ENCODE measurements at places on chromosomes 4 and X.
A peak's percentile ranks its signal among the peaks of the same experiment; 100 is the strongest.

DNA sequence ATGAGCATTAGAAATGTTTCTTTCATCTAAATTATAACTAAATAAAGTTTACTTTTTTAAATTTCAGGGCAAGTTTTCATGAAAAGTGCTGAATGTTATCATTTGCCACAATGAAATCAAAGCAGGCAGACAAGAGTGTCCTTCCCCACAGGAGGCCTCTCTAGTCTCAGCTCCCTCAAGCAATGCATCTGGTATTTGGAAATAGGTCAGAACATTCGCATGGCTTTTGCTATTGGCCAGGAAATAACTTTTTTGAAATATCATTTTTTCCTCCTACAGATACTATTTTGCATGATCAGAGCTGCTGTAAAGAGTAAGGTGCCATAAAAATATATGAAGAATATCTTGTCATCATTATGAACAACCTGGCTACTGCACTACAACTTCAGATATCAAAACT, 41.1 kb downstream of the MAD2L1 start:
- DNase-seq = peak; percentile 24

DNA sequence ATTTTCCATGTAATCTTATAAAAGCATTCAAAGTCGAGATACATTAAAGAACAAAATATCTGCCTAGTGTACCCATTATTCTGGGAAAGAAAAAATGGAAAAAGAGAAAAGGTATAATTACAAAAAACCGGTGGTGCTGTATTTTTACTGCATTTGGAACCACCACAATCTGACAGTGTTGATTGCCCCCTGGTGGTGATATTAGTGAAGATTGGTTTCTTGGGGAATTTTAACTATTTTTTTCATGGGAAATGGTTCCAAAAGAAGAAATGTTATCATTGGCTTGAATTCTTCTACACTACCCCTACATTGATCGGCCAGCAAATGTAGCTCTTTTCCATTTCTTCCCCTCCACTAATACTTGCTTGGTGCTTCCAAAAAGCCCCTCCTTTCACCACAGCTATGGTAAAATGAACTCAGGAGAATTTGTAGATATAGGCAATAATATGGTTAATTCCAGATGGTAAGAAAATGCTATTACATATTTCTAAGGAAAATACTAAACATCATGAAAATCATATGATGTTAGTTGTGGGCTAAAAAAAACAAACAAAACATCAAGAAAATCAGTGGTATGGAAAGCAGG, 50.0 kb downstream of the COX18 start:
- DNase-seq = peak; percentile 27

DNA sequence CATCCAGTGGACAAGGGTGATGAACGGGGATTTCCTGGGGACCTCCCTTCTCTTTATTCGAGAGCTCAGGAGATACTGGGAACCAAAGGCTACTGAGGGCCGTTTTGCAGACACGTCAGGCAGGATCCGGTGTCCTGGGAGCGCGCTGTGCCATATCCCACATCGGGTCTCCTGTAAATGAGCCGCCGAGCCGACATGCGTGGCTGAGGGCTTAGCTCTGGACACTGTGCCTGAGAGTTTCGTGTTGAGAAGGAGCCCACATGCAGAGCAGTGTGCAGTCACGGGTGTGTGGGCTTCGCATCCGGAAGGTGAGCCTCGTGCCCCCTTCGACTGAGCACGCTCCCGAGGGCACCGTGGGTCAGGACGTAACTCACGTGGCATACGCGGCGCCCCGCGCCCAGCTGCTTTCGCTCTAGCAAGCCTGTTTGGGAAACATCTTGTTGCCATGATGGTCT, 28.5 kb upstream of the HGFAC start:
- no peak for DNase-seq

- DNase-seq = no peak
Observed at GRCh38 chrX:110706446-110706845, 89.2 kb downstream of the CHRDL1 start.

GRCh38 chr4:82005158-82005557, 368.6 kb downstream of the HNRNPD start:
- DNase-seq = no peak

- peak; percentile 21 for DNase-seq
Observed at GRCh38 chrX:101219864-101220346, 319 bp downstream of the DRP2 start.

DNA sequence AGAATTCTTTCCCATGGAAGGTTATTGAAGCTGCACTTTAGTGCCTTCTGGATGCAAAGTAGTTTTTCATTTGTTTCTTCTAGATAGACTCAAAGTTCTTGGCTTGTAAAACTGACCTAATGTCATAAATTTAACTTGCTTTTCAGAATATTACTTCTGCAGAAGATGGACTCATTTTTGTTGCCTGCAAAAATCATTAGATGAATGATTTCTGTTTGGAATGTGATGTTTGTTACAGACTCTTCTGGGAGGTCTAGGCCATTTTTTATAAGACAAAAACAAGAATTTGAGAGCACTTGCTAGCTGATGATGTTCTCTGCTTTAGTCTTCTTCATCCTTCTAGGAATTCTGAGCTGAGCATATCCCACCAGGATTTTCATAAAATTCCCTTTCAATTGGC, 308.6 kb upstream of the GIMD1 start:
- DNase-seq = no peak

GRCh38 chrX:67780694-67781109, 236.9 kb downstream of the AR start:
- DNase-seq = peak; percentile 97

DNA sequence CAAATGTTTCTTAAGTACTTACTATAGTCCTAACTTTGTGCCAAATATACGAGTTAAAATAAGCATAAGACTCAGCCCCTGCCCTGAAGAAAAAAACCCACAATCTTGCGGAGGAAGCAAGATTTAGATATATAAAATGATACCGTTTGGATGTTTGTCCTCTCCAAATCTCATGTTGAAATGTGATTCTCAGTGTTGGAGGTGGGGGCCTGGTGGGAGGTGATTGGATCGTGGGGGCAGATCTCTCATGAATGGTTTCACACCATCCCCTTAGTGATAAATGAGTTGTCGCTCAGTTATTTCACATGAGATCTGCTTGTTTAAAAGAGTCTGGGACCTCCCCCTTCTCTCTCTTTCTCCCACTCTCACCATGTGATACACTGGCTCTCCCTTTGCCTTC, 28.7 kb downstream of the EFHC2 start:
- DNase-seq = no peak

GRCh38 chr4:189126040-189126439, 814.6 kb upstream of the FRG1 start:
- no peak for DNase-seq

GRCh38 chr4:1872870-1873269, 1.7 kb downstream of the NSD2 start:
- peak; percentile 32 for DNase-seq

- no peak for DNase-seq
Observed at GRCh38 chr4:10369517-10369916, 87.7 kb downstream of the ZNF518B start.

- DNase-seq = no peak
Observed at GRCh38 chr4:145909773-145910172, 28.9 kb downstream of the ZNF827 start.

DNA sequence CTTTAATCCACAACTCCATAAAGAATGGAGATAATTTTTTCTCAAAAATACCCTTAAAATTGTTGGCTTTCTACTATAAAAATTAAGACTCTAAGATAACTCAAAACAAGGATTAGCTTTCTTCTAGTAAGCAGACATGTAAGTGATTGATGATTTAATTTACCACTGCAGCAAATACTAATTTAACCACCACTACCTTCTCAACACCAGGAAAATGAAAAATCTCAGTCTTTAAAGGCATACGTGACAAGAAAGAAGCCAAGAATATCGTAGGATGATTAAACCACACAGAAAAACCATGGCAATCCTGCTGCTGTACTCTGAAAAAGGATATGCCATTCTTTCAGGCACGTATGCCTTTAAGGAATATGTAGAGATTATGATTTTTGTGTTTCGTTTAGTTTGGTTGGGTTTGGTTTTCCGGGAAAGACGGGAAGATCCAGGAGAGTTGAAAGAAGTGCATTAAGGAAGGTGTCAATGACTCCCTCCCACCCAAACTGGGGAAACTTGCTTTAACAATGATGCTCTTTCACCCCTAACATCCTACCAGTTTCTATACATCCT, 881 bp downstream of the LRCH2 start:
- no peak for DNase-seq

- no peak for DNase-seq
Observed at GRCh38 chrX:9465380-9466123, 694 bp downstream of the TBL1X start.

DNA sequence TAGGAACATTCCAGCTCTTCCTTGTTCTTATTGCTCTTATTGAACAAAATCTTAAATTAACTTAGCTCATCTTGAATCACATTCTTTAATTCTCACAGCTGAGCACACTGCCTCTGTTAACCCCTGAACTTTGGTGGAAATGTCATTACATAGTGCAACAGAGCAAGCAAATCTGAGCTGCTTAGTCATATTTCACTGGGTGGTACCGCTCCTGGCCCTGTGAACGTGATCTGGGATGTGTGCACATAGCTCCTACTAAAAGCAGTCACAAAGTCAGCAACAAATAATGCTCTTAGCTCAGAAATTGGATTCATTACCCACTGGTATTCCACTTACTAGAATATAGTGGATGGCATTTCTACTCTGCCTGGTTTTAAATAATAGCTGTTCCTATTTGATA, 27.9 kb downstream of the ARHGEF6 start:
- peak; percentile 41 for DNase-seq

GRCh38 chrX:22192419-22193060, 80.2 kb upstream of the CBLL2 start:
- peak; percentile 42 for DNase-seq

- no peak for DNase-seq
Observed at GRCh38 chr4:24984602-24985532, 45.9 kb downstream of the LGI2 start.

- no peak for DNase-seq
Observed at GRCh38 chr4:62226082-62226481, 1026.0 kb downstream of the ADGRL3 start.

GRCh38 chr4:92497141-92497540, 193.4 kb downstream of the GRID2 start:
- no peak for DNase-seq

DNA sequence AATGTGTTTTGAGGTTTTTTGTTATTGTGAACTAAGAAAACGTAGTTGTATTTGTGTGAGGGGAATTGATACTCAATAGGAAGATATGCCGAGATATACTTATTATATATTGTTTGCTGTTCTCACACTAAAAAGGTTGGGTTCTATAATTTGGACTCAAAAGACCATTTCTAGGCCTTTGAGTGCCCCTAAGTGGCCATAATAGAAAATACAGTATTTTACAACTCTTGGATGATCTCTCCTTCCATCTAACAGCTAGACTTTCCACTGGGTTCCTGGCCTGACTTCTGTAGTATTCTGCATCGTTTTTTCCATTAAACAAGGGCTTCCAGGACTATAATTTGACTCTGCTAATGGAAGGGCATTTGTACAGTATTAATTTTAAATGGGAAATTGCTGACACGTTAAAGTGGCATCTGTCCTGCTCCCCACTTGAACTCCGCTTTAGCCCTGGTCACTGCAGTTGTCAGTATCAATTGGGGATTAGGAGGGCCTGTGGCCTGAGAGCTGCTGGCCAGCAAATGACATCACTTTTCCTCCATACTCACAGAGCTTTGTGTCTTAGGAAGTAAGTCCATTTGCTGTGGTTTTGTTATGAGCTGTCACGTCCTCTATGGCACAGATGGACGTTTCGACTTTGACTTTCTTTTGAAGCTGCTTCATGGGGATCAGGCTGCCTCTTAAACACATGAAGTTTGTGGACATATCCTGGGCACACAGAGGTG, 176.9 kb downstream of the SLIT2 start:
- DNase-seq = peak; percentile 12

DNA sequence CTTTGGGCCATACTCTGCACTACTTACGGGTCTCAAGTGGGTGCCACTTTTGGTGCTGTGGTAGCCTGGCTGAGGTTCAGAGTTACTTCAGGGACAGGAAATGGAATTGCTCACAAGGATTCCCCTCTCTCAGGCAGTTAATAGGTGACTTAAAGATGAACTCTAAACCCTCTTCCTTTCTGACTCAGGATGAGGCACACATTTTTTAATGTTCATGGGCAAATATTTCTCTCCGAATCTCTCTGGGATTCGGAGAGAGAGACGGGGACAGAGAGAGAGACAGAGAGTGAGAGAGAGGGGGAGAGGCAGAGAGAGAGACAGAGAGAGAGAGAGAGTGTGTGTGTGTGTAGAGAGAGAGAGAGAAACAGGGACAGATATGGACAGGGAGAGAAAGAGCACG, 79.8 kb downstream of the NYX start:
- no peak for DNase-seq

DNA sequence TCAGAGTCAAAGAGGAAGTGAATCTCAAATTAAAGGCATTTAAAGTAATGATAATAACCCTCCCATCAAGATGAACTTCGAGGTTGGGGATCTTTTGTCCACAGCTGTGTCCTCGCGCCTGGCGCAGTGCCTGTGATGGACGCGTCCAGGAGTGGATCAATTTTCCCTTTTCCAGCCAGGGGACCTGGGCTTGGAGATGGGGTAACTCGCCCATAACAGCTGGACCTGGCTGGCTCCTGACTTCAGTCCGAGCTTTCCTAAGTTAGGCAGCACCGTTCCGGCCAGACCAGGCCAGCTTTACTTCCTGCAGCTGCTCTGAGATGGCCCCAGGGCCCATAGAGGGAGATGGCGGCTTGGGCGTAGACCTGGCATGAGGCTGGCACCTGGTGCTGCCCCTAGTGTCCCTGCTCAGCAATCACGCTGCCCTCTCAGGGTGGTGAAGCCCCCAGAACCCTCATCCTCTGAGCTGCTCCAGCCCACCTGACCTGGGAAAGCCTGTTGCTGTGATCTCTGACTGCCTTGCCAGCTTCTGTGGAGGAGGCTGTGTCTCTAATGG, 23.9 kb downstream of the ADRA2C start:
- no peak for DNase-seq

- no peak for DNase-seq
Observed at GRCh38 chr4:125750399-125750798, 435.6 kb downstream of the FAT4 start.
